ENCODE measurements at places on chromosomes 7 and 10. TPM values are rescaled to one million over a fixed set of nuclear protein-coding genes. Genes with fewer than 3 reads are reported as not detected.

GRCh38 chr7:774161-775109, 47.4 kb upstream of the PRKAR1B start:
- DNase-seq, result no peak
- peaks cover 26% of the 10 kb centered on the region for H3K4me1 ChIP-seq
- peaks cover 13% of the 10 kb centered on the region for H3K36me3 ChIP-seq
- H3K27me3 ChIP-seq, result no peaks in the 10 kb centered on the region

DNA sequence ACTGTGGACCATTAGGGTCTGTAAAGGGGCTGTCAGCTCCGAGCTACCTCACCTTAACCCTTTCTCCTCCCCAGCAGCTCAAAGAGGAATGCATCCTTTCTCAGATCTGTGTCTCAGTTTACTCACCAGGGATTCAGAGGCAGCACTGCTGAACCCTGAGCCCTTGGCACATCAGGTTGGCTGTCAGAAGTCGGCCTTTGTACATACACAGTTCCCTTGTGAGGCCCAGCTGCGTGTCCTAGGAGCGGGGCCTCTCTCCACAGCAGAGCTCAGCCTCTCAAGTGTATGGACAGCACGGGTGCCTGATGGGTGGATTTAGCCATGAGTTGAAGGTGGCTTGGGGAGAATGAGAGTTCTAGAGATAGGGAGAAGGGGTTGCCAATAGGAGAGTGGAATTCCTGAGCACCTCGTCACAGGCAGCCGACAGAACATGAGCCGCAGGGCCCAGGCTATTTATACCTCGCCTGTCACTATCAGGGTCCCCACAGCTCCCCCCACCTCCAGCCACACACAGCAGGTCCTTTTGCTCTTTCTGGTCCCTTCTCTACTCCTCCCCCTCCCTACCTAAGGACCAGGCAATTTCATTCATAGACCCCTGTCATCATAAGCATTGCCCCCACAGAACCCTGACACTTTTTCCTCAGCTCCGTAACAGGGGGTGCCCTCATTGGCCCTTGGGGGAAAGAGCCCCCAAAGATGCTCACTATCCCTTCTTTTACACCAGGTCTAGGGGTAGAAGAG, 2.1 kb upstream of the FLNC start:
- H3K27me3 ChIP-seq, result no peaks in the 10 kb centered on the region
- no peak for DNase-seq
- H3K36me3 ChIP-seq, result no peaks in the 10 kb centered on the region
- H3K4me3 ChIP-seq, result peak overlapping the region; percentile 4
- H3K4me1 ChIP-seq, result no peaks in the 10 kb centered on the region

DNA sequence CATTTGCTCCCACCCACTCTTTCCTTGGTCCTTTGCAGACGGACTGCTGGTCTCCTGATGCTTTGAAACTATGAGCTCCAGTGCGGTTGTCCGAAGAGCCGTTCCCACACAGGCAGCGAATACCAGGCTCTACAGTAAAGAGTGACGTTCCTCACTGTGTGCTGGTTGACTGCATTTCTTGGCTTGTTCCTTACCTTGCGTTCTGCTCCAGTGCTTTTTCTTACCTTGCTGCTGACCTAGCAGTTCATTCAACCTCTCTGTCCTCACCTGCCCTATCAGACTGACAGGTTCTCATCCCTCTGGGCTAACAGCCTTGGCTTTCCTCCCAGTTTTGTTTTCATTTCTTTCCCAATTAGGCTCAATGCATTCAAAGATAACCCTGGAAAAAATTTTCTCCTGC, 214.8 kb downstream of the TMEM178B start:
- no peak overlapping the region for H3K4me3 ChIP-seq
- H3K36me3 ChIP-seq, result no peaks in the 10 kb centered on the region
- no peaks in the 10 kb centered on the region for H3K4me1 ChIP-seq
- no peaks in the 10 kb centered on the region for H3K27me3 ChIP-seq
- no peak for DNase-seq

GRCh38 chr10:898141-898540, 33.4 kb downstream of the LARP4B start:
- no peak for DNase-seq
- no peaks in the 10 kb centered on the region for H3K36me3 ChIP-seq
- H3K4me3 ChIP-seq, result no peak overlapping the region
- no peaks in the 10 kb centered on the region for H3K27me3 ChIP-seq
- no peaks in the 10 kb centered on the region for H3K4me1 ChIP-seq

DNA sequence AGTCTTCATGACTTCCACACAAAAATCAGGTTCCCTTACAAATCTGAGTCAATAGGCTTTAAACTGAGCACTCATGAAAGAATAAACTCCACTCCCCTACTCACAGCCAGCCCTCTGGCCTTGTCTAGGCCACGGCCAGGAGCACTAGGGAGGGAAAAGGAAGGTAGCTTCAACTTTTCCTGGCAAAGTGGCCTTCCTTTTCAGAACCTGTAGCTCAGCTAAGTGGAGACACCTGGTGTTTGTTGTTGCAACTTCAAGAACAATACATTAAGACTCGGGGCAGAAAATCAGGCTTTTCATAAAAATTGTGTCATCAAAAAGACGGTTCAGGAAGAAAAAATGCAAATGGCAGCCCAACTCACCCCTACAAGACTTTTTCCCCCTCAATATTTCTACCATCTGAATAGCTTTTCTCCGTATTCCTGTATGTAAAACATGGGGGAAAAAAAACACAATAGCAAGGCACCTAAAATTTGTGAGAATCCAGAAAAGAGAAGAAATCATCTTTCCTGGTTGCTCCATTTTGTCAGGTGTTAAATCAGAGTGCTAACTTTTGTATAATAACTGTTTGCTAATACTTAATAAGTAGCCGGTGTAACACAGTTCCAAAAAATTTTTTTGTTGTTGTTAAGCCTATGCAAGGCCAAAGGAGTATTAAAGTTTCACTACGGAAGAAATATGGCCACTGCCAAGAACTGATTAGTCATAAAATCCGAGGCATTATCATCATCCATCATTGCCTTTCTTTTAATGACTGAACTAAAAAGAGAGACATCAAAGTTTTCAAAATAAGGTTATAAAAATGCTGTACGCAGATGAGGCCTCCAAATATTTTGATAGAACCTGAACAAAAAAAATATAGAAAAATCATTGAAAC, 66.2 kb upstream of the ARID5B start:
- H3K4me1 ChIP-seq, result no peaks in the 10 kb centered on the region
- H3K27ac ChIP-seq, result no peak overlapping the region
- DNase-seq, result no peak
- H3K27me3 ChIP-seq, result no peaks in the 10 kb centered on the region
- H3K4me3 ChIP-seq, result no peak overlapping the region

GRCh38 chr10:44327461-44327860, 57.4 kb downstream of the CXCL12 start:
- no peaks in the 10 kb centered on the region for H3K36me3 ChIP-seq
- H3K4me3 ChIP-seq, result no peak overlapping the region
- no peak overlapping the region for H3K27ac ChIP-seq

DNA sequence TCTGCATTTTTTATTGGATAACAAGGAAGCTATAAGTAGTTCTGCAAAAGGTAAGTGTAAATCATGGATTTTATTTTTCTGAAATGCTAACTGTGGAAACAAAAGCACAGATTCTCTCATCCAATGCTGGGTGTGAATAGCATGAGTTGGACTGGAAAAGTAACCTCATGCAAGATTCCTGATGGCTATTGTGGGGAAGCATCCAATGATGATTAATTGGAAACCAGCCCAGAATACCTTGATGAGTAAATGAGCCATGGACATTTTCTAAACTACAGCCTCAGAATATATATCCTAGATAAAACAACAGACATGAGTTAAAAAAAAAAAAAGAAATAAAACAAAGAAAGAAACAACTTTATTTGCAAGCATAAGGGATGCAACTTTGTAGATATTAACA, 934.6 kb downstream of the CCSER2 start:
- H3K27me3 ChIP-seq, result no peaks in the 10 kb centered on the region
- H3K36me3 ChIP-seq, result no peaks in the 10 kb centered on the region
- H3K27ac ChIP-seq, result no peak overlapping the region
- DNase-seq, result no peak
- H3K4me1 ChIP-seq, result no peaks in the 10 kb centered on the region

The COL28A1 gene
- 1.5 TPM for total RNA-seq

The KIFBP gene
- 36.4 TPM for total RNA-seq
